ENCODE measurements at places on chromosomes 4 and X. TPM values are rescaled to one million over a fixed set of nuclear protein-coding genes. Genes with fewer than 3 reads are reported as not detected.

SCML2 gene
- total RNA-seq, result 26.0 TPM

FAM53A gene
- total RNA-seq, result 1.8 TPM

GRCh38 chr4:122542411-122543236, 78.2 kb downstream of the IL21 start:
- DNase-seq, result no peak

- DNase-seq, result peak; percentile 39
Measured at GRCh38 chr4:13543032-13543838, 1.1 kb downstream of the NKX3-2 start.

PAGE2 gene
- total RNA-seq, result not detected

GRCh38 chr4:136650541-136651277, 881.6 kb downstream of the PCDH18 start:
- no peak for DNase-seq

DNA sequence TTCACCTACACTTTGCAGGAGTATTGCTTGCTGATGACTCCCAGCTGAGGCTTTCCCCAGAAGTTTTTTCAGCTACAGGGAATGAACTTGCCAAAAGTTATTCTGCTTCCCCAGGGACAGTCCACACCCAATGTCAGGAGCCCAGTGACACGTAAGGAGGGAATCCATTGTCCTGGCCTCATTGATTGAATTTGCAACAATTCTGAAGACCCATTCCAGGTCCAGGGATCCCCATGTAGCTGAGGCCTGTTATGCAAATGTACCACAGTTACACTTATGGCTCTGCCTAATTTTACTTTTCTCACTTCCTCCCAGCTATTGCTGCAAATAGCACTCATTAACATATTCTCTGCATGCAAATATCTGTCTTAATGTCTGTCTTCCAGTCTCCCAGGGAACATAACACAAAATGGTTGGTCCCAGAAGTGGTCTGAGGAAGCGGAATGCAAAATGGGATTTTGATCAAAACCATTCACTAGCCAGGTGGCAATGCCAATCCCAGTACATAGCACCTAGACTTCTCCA, 113.7 kb upstream of the ACTRT1 start:
- DNase-seq, result no peak
